Breast epithelium (tissue), 4 donors: ENCODE measurements at places on chromosomes 2 and 18.

GRCh38 chr2:11495844-11496681 is 30.1 kb upstream of the E2F6 start:
- H3K27ac ChIP-seq: no peak overlapping the region
- no peaks in the 10 kb centered on the region for H3K36me3 ChIP-seq
- no peak for DNase-seq
- H3K27me3 ChIP-seq: no peaks in the 10 kb centered on the region
- no peak overlapping the region for H3K4me3 ChIP-seq

GRCh38 chr2:8441986-8442385 is 239.9 kb upstream of the ID2 start:
- no peaks in the 10 kb centered on the region for H3K4me1 ChIP-seq
- H3K27me3 ChIP-seq: no peaks in the 10 kb centered on the region
- no peak overlapping the region for H3K27ac ChIP-seq

- H3K4me3 ChIP-seq: no peak overlapping the region
- H3K27ac ChIP-seq: no peak overlapping the region
- H3K27me3 ChIP-seq: no peaks in the 10 kb centered on the region
- H3K36me3 ChIP-seq: no peaks in the 10 kb centered on the region
Observed at GRCh38 chr2:95057535-95058370, 32.2 kb downstream of the MAL start.

- no peak for DNase-seq
- H3K4me1 ChIP-seq: no peaks in the 10 kb centered on the region
- H3K27me3 ChIP-seq: no peaks in the 10 kb centered on the region
Observed at GRCh38 chr2:211463397-211463796, 907.0 kb downstream of the CPS1 start.

- H3K4me3 ChIP-seq: peak overlapping the region; percentile 87
- peak; percentile 37 for DNase-seq
- no peaks in the 10 kb centered on the region for H3K36me3 ChIP-seq
- H3K27ac ChIP-seq: peak overlapping the region; percentile 99
- peaks cover 19% of the 10 kb centered on the region for H3K4me1 ChIP-seq
Observed at GRCh38 chr2:74507926-74508520, 528 bp upstream of the PCGF1 start.
